ENCODE measurements at places on chromosomes 1 and 21.

GRCh38 chr1:226714148-226714547 lies 24.9 kb downstream of the ITPKB start:
- no peak for DNase-seq

DNA sequence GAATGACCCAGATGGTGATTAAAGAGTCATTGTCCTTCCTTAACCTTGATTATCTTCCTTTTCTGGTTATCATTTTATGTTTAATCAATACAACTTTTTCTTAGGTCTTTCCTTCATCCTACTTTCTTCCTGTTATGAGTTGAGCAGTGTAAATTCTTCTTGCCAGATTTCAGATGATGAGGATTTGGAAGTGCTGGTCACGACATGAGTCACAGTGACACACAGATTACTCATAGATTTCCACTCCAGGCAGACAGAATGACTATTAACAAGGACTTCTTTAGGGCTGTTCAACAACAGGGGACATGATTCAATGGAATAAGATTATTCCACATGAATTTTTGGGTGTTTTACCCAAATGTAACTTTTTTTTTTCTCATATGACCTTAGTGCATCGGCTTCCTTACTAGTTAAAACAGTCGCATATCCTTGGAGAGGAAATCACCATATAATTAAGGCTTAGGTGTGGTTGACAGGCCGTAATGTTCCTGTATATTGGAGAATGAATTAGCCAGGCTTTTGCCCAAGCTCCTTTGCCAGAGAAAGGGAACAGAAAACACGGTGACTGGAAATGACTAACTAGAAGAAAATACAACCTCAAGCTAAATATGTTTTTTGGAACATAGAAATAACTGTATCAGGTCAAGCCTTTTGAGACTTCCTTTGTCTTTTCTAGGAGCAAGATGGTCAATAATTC lies 44.2 kb downstream of the PRRX1 start:
- DNase-seq: no peak

- DNase-seq: no peak
These were observed 897.5 kb downstream of the TTLL7 start for GRCh38 chr1:83101406-83101805.

GRCh38 chr1:3762151-3762872 lies 10.1 kb downstream of the CCDC27 start:
- no peak for DNase-seq

- no peak for DNase-seq
These were observed 72.9 kb upstream of the CTTNBP2NL start for GRCh38 chr1:112322983-112323678.

GRCh38 chr1:152148051-152148450 lies 11.0 kb downstream of the RPTN start:
- DNase-seq: no peak

GRCh38 chr1:209697126-209697525 lies 7.5 kb upstream of the HSD11B1 start:
- DNase-seq: no peak

DNA sequence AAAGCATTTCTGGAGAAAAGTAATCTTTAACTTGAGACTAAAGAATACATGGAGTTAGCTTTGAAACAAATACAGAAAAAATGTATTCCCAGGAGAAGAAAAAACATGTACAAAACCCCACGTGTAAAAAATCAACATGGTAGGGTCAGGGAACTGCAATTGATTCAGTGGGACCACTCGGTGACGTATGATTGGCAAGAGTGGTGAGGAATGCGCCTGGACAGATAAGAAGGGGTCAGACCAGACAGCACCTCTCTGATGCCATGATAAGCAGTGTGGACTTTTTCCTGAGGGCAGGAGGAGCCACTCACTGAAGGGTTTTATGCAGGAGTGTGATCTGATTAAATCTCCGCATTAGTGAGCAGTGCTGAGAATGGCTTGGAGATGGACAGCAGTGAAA lies 142.5 kb downstream of the DAB1 start:
- DNase-seq: no peak

DNA sequence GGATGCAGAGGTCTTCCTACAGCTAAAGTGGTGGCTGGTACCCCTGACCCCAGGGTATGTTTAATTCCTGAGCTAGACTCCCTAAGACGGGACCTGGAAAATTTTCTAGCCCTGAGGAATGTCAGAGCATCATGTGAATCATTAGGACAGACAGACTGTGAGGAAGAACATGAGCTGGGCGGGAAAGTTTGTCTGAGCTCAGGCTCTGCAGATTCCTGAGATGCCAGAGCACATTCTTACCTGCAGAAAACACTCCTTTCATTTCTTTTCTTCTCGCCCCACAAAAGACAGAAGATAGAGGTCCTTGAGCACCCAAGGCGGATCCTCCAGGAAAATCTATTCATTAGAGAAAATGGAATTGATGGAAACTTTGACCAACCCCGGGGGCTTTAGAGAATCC lies 6.5 kb downstream of the CAPN2 start:
- DNase-seq: no peak

- DNase-seq: no peak
These were observed 874.8 kb downstream of the KCNT2 start for GRCh38 chr1:195733408-195733807.

DNA sequence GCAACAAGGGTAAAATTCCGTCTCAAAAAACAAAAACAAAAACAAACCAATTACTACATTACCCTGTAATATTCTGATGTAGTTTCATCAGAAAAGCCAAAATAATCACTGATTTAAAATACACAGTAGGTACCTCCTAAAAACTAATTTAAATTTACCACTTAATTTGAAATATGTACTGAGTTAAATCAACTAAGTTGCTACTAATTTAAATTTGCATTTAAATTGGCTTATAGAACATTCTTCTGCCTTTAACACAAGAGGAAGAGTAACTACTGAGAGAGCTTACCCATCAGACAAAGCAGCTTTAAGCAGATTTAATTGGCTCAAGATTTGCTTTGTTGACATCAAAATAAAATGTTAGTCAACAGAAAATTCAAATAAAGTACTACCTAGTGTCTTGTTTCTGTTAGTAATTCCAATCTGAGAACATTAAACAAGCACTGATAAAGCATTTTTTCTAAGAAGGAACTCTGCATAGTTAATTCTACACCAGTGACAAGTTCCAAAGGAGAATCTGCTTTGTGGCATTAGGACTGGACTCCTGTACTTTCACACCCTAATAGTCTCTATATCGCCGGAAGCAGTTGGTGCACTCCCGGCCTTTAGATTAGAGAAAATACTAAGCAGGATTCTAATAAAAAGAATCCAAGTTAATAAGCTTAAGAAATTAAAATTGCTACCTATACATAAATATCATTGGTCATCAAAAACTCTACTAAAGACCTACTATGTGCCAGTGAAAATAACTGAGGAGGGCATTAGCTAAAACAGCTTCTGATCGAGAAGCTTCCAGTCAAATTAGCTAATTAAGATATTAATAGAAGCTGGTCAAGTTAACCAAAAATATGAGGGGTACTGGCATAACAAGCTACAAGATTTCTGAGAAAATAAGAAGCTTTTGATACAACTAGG lies 8.4 kb downstream of the LUZP1 start:
- no peak for DNase-seq

DNA sequence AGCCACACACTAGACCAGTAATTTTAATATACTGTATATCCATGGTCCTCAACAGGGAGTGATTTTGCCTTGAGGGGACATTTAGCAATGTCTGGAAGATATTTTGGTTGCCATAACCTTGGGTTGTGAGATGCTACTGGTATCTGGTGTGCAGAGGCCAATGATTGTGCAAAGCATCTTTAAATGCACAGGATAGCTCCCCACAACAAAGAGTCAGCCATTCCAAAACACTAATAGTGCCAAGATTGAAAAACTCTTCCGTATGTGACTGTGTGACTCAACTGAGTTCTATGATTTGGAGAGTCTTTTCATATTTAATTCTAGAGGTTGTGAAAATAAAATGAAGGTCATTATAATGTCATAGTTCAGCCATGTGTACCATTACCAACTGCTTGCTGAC lies 141.4 kb upstream of the CACYBP start:
- DNase-seq: no peak

DNA sequence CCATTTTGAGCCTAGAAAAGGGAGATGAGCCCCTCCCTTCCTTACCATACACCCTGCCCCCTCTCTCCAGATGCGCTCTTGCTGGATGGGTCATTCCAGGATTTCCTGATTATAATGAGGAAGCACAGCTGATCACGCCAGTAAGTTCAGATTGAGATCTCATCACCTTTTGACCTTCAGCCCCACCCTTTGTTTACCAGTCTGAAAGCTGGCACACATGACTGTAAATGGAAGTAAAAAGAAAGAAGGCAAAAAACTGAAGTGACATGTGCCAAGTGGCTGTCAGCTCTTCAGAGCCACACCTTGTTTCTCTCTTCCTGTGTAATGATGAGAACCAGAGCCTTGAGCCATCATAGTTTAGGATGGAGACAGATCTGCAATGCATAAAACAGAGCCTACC lies 27.9 kb downstream of the S1PR1 start:
- no peak for DNase-seq

- DNase-seq: no peak
These were observed 18.9 kb upstream of the LRP8 start for GRCh38 chr1:53346814-53347176.

GRCh38 chr1:115112496-115113375 lies 23.4 kb upstream of the TSPAN2 start:
- no peak for DNase-seq

DNA sequence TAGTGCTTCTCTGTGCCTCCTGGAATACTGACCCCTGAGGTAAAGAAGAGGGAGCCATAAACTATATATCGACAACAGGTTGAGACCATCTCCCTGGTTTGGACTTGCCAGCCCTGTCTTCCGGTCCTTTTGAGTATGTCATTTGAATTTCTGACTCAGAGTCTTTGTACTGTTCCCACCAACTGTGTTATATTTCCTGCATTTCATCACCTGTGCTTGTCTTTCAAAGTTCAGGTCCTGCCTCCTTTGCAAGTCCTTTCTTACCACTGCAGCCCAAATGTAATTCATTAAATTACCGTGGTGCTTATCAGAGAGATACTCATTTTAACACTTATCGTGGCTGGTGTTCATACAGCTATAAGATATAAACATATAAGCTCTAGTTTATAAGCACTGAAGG lies 10.7 kb downstream of the AK5 start:
- no peak for DNase-seq

DNA sequence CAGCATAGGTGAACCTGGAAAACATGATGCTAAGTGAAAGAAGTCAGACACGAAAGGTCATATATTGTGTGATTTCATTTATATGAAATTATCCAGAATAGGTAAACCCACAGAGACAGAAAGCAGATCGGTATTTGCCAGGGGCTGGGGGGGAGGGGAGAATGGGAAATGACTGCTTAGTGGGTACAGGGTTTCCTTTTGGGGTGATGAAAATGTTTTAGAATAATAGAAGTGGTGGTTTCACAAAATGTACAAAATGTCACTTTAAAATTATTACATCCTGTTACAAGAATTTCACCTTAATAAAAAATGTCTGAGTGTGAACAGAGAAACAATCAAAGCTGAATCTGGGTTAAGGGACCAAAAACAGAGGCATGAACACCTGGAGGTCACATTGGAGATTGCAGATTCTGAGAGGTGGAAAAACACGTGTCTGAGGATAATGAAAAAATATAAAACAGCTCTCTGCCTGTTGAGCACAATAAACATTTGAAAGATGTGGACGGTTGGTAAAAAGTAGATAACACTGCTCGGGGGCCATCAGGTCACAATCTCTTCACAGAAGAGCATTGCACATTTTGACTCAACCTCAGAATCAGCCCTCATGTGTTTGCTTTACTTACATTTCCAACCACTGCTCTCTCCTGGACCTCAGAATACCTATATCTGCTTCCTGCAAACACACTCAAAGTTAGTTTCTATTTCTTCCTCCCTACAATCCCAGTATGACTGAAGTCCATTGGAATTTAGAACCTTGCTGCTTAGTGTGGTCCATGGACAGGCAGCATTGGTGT lies 3.2 kb downstream of the SLAMF6 start:
- no peak for DNase-seq

DNA sequence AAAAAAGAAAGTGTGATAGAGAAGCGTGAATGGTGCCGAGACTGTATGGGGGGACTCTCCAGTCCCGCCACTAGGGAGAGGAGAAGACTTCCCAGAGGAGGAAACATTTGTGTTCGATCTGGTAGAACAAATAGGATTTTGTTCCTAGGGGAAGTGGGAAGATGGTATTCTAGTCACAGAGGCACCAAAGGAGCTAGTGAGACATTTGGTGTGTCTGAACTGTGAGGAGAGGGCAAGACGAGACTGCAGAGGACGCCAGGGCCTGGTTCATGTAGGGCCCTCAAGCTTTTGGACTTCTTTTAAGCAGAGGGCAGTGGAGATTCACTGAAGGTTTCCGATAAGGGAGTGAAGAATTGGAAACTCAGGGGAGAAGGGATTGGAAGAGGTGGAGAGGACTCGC lies 2.9 kb downstream of the BTBD19 start:
- DNase-seq: no peak

DNA sequence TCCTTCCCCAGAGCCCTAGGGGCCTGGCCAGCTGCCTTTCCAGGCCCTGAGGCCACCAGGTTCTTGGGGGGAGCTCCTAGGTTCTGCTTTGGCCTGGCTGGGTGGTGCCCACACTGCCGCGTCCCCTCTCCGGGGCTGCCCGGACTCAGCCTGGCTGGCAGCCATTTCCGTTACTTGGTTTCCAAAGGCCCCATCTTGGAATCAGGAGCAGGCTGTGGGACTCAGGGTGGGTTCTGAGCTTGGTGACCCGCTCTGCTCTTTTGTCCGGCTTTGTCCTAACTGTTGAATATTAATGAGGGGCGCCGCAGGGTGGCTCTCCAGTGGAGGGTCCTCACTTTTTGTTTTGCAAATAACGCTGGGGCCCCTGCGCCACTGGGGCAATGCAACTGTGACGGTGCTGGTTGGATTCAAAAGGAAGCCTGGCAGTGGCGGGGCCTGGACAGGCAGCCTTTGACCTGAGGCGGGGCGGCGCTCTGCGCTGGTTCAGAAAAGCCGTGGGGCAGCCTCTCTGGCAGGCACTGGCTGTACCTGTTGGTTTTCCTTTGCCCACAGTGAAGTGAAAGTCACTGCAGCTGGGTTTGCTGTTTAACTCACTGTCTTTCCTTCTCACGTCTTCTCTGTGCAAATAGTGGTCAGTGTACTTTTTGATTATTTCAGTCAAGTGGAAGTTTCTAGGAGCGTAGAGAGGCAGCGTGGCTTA lies 20.2 kb downstream of the SKI start:
- no peak for DNase-seq

DNA sequence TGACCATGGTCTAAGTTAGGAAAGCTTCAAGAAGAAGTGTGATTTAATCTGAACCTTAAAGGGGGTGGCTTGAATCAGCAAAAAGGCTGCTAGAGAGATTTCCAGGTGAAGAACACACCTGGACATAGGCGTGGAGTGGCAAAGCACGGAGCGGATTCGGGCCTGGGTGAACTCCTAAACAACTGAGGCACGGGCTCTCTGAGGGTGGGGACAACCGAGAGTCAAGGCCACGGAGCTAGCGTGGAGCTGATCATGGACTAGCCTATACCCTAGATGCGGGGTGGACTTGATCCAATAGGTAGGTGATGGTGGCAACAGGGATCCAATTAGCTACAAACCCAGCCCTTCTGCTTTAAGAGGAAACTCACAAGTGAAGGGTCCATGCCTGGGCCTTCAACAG lies 27.8 kb downstream of the SYT2 start:
- DNase-seq: no peak

GRCh38 chr1:94012708-94013366 lies 103.6 kb upstream of the GCLM start:
- DNase-seq: no peak

GRCh38 chr1:108722292-108722691 lies 9.6 kb downstream of the FNDC7 start:
- no peak for DNase-seq

All from hippocampal formation (tissue), 2 donors.